ENCODE measurements at places on chromosomes 1 and 21.

DNA sequence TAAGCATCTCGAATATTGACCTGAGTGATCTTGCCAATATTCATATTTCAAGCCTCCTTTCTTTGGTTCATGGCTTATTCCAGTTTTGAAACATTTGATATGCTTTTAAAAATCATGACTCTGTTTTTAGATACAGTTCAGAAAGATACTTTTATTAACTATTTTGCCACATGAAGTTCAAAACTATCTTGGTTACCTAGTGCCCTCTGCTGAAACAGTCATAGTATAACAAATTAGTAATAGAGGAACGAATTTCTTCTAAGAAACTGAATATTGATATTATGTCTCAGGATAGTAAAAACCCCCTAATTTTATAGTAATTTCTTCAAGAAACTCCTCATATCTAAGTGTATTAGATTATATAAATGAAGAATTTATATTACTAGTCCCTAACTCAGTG, 52.6 kb upstream of the RC3H1 start:
- no peak for DNase-seq

DNA sequence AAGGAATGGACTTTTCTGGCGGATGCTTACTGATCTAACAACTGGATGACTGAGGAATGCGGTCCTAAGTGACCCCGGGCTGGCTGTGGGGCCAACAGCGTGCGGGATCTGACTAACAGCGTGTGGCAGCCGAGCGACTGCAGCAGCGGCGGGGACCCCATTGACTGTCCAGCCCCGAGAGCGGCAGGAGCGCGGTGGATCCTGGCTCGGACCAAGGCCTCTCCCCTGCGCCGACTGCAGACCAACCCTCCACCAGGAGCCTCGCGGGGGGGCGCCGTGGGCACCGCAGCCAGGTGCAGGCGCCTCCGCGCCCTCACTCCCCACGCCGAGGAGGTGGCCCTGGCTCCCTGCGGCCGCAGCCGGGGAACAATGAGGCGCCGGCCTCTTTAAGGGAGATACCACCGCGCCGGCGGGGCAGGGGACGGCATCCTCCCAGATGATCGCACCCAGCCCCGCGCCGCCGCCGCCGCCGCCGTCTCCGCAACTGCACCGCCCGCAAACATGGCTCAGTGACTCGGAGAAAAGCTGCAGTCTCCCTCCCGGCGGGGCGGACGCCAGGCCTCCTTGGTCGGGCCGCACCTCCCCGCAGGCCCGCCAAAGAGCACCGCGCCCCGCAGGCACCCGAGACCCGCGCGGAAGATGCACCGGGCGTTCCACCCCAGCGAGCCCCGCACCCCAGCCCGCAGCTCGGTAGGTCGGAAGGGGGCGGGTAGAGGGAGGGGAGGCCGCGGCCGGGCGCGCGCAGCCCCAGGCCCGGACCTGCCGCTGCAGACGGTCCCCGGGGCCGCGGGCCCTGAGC, 694 bp upstream of the PDIK1L start:
- no peak for DNase-seq

DNA sequence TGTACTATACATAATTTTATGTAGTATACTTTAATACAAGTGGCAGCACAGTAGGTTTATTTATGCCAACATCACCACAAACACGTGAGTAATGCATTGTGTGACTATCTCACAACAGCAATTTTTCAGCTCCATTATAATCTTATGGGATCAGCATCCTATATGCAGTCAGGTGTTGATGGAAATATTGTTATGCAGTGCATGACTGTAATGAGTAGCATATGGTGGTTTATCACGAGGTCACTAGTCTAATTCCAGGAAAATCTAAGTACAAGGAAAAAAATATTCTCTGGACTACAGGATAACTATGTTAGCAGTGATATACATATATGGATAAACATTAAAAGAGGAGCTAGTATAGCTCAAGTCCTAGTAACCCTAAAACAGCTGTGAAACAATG, 69.0 kb downstream of the ATP1B1 start:
- no peak for DNase-seq

DNA sequence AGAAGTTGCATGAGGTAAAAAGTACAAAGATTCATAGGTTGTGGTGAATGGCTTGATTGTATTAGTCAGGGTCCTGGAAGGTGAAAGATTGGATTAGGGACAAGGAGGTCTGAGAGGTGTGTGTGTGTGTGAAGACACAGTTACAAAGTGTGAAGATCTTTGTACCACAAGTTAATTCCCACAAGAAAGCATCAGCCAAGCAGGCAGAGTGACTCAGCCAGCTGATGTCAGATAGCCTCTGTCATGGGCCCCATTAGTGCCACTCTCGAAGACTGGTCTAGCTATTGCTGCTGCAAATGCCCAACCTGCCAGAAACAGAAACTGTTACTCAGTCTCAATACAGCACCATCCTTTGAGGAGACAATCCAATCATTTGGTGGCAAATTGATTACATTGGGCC, 96.5 kb downstream of the DTL start:
- DNase-seq: no peak

DNA sequence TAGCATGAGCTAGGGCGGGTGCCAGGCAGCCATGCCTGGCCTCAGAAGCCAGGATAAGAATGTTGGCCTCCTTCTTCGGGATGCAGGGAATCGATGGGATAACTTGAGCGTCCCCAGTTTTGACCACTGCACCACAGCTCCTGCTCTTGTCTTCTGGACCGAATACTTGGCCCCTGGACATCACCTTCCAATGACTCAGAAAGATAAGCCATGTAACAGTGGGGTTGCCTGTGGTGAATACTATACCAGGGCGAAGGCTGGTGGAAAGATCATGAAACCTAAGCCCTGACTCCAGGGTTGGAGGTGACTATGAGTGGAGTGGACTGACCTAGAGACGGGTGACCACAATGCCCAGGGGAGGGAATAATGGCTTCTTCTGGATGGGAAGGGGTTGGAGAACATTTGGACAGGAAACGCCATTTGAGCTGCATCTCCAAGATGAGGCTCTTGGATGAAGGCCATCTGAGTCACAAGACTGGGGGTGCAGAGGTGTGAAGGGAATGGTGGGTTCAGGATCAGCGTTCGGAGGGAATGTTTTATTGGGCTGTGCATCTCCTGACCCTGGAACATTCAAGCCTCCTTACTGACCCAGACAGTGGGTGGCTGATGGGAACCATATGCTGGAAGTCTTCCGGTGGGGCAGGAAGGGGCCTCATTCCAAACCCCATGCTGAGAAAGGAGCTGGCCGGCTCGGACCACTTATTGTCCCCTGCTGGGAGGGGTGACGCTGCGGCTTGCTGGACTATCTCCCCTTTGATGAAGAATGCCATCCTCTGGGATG, 18.5 kb upstream of the KCNE2 start:
- DNase-seq: no peak

DNA sequence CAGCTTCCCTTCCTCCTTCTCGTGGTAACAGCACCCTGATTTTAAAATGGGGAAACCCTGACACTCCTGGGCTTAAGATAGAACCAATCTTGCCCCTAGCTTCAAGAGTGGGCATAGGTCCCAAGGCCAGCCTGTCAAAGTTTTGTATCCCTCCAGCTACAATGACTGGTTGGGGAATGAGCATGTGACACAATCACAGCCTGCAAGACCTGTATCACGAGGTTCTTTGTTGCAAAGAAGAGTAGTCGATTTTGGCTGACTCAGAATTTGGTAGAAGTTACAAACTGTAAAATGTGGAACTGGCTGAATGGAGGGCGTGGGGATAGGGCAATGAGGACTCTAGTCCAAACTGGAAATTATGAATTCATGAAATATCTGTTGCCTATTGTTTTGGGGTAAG, 18.7 kb downstream of the CTSK start:
- DNase-seq: no peak

DNA sequence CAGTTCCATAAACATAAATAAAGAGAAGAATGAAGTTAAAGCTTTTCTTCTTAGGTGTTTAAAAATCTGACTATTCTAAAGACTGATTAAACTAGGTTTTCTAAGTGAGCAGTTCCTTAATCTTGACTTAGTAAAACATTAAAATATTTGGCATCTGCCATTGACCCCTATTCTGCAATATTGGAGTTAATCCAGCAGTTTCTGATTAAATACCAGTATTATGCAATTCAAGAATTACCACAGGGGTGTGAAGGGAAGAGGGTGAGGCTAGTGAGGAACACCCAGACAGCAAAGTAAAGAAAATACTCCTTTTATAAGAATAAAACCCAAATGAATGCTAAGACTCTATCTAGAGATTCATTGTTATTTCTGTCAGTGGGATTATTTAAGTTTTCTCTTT, 40.9 kb downstream of the CLIC4 start:
- no peak for DNase-seq

GRCh38 chr1:99228153-99228552, 36.1 kb upstream of the PLPPR4 start:
- no peak for DNase-seq

DNA sequence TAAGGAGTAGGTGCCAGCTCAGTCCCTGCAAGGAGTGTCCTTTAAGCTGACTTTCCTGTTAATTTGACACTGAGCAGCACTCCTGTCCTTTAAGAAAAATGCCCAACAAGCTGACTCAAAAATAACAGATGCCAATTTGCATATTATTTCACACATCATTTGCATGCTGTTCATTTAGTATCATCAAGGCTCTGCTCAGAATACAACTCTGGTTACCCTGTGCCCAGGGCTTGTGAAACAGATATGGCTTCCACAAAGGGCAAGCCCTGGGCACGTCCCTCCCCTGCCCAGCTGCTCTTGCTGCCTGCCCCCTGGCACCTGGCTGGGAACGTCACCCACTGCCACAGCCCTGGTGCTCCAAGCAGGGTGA, 10.3 kb downstream of the KCNN3 start:
- no peak for DNase-seq

- no peak for DNase-seq
Measured at GRCh38 chr1:869499-870244, 54.1 kb upstream of the SAMD11 start.

DNA sequence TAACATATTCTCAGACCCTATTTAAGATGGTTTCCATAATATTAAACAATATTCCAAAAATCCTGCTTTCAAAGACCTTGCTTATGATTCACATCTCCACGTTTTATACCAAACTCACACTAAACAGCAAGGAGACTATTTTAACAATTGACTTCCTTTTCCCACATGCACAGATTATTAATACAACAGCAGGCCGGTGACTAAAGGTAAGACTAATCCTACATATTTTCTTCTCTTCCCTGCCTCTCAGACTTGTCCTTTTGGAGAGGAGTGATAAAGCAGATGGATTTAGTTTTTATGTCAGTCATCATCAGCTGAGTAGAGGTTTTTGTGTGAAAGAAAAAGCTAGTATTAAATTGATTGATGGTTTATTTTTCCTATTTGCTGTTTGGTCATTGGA, 400.6 kb downstream of the NTNG1 start:
- DNase-seq: no peak

All from non-pigmented ciliary epithelial cell (primary cell).